Activated T-helper 17 cell treated with anti-CD3 and anti-CD28 coated beads, Interleukin-2, amount 50 U/mL, for 72 hours (primary cell): ENCODE measurements at places on chromosomes 11 and 22. TPM values are rescaled to one million over a fixed set of nuclear protein-coding genes. Genes with fewer than 3 reads are reported as not detected.

Gene NTM
- total RNA-seq: not detected

Gene C11orf42
- not detected for total RNA-seq

Gene UPK3A
- total RNA-seq: not detected

Gene GGTLC2
- not detected for total RNA-seq

Gene TCN1
- total RNA-seq: not detected

Gene ART1
- total RNA-seq: not detected

Gene C11orf16
- not detected for total RNA-seq

Gene MYO7A
- total RNA-seq: 4.0 TPM

Gene SERHL2
- total RNA-seq: 0.48 TPM

Gene SHISA8
- total RNA-seq: not detected

Gene BDNF
- total RNA-seq: not detected

Gene UBQLNL
- total RNA-seq: 0.50 TPM

Gene HBE1
- not detected for total RNA-seq
